ENCODE measurements at places on chromosomes 2 and 18. TPM values are rescaled to one million over a fixed set of nuclear protein-coding genes. Genes with fewer than 3 reads are reported as not detected.

GRCh38 chr2:199984755-199985154 lies 29.4 kb downstream of the MAIP1 start:
- DNase-seq, result no peak

DNA sequence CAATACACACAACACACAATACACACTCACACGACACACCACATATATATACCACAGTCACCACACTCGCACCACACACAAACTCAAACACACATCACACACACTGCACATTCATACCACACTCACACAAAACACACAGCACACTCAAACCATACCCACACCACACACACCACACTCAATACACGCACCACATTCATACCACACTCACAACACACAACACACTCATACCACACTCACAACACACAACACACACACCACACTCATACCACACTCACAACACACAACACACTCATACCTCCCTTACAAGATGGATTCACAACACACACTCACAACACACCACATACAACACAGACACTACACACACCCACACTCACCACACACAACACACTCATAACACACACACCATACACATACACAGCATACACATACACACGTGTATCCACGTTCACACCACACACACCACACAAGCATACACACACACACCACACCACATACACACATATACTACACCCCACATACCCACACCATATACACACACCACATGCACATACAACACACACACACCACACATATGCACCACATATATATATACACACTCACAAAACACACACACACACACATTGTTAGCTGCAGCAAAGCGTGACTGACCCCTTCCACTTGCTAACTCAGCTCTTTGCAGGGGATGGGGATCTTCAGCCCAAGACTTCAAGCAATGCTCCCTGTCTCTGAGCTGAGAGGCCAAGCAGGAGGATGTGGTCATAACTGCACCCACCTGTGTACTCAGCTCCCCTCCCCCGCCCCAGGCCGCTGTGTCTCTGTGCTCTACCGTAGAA lies 59.0 kb downstream of the SDC1 start:
- no peak for DNase-seq

- peak; percentile 69 for DNase-seq
These were observed 187.4 kb downstream of the MGAT5 start for GRCh38 chr2:134441153-134441863.

GRCh38 chr2:100744589-100744988 lies 75.3 kb upstream of the NPAS2 start:
- no peak for DNase-seq

DNA sequence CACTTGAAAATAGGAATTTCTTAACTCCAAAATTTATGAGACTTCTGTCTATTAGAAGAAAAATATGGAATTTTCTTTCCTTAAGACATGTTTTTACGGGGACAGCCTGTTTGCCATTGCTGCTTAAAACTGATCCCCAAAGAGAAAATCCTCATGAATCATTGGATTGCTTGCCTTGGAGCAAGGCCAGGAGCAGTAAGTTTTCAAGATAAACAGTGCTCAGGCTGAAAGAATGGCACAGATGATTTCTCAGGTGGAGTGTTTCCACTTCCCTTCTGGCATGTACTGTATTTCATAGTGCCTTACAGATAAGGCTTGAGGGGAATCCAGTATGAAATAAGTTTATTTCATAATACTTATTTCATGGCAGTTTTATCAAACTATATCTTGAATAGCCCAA lies 74.3 kb upstream of the MMADHC start:
- DNase-seq, result no peak

DNA sequence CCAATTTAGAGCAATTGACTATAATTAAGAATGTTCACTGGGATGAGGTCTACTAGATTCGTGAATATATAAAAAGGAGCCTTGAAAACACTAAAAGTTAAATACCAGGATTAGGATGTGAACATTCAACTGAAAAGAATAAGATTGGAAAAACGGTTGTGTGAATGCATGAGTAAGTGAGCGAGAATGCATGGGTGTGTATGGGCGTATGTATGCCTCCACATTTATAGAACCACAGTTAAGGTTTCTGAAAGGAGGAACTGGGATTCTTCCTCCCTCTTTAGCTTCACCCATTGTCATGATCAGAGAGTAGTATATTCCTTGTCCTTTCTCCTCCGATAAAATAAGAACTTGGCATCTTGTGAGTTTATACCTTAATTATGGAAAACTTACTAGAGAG lies 151.1 kb upstream of the UBE2E3 start:
- DNase-seq, result no peak

GRCh38 chr18:46754188-46754587 lies 2.7 kb downstream of the ST8SIA5 start:
- no peak for DNase-seq

COL4A3 gene
- 4.5 TPM for total RNA-seq

DNA sequence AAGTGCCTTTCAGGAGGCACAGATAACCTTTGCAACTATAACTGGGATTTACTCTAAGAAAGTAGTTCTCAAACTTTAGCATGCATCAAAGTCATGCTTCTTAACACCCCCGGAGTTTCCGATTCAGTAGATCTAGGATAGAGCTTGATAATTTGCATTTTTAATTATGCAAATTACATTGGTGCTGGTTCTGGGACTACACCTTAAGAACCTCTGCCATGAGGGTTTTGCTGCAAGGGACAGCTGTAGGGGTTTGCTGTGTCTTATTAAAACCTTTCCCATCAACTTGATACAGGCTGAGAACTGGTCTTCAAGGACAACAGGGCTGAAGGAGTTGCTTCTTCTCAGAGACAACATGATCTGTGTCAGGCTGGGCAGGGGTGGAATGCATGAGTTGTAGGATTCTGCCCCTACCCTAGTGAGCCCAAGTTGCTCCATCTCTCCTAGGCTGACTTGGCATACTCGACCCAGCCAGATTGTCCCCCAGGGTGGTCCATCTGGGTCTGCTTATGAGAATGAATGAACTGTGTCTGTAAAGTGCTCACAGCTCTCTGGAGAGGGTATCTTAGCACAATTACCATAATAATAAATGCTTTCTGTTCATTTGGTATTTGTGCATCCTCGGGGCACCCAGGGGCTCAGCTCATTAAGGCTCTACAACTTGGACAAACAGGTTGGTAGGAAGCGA lies 232.7 kb downstream of the CLIP4 start:
- DNase-seq, result no peak

All from left ventricle myocardium superior (tissue), 1 donor.